Fibroblast of pulmonary artery (primary cell): ENCODE measurements at places on chromosomes 1 and 21.
A peak's percentile ranks its signal among the peaks of the same experiment; 100 is the strongest.

GRCh38 chr1:54212872-54213271 lies 12.9 kb downstream of the MRPL37 start:
- DNase-seq: no peak

DNA sequence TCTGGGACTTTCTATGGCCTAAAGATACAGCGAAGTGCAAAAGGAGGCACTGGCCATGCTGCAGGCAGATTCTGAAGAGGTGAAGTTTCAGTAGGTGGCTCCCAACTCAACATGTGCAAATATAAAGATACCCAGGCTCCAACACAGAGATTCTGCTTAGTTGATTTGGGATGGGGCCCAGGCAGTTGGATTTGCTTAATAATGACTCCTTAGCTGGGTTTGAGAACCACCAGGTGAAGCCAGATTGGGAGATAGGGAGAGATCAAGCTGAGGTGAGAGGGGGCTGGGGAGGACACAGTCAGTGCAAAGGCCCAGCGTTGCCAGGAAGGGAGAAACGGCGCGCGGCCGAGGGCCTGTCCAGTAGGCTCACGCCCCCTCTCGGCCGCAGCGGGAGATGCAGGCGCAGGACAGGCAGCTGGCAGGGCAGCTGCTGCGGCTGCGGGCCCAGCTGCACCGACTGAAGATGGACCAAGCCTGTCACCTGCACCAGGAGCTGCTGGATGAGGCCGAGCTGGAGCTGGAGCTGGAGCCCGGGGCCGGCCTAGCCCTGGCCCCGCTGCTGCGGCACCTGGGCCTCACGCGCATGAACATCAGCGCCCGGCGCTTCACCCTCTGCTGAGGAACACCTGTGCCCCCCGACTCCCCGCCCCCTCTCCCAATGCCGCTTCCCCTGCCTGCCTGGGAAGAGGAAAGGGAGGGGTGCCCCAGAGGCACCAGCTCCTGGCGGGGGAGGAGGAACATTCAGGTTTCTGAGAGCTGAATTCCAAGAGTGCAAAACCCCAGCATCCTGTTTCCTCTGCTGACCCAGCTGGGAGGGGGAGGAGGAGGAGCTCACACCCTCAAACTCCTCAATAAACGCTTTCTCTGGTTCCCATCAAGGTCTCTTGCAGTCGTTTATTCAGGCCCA lies 1.2 kb downstream of the FAM167B start:
- peak; percentile 73 for DNase-seq

- no peak for DNase-seq
Measured at GRCh38 chr1:67018574-67018973, 35.4 kb downstream of the SLC35D1 start.

- DNase-seq: no peak
Measured at GRCh38 chr1:194442901-194443575, 1256.6 kb upstream of the B3GALT2 start.

DNA sequence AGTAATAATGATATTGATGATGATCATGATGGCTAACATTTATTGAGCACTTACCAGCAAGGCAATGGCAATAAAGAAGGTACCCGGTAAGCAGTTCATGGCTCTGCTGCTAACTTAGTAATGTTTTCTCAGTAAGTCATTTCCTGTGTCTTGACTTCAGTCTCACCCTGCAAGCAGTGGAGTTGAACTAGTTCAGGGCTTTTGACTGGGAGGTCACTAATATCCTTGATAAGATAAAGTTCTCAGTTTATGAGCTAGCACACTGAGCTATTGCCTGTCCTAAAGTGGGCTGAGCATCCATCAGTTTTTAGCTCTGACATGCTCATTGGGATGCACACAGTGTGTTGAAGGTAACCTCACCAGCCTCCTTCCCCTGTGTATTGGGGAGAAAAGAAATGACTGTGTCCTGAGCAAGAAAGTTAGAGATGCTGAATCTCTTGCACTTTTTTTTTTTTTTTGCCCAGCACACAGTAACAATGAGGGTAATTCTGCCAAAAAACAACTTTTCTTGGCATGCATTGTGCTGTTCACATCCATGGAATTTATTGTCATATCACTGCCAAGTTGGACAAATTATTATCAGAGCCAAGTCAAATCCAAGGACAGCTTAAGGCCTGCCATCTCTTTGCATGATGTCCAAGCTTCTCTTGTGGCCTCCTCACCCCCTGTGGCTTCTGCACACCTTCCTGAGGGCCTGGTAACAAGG lies 55.5 kb upstream of the GADD45A start:
- DNase-seq: peak; percentile 89

GRCh38 chr1:171219346-171220080 lies 28.8 kb upstream of the FMO1 start:
- DNase-seq: peak; percentile 75

DNA sequence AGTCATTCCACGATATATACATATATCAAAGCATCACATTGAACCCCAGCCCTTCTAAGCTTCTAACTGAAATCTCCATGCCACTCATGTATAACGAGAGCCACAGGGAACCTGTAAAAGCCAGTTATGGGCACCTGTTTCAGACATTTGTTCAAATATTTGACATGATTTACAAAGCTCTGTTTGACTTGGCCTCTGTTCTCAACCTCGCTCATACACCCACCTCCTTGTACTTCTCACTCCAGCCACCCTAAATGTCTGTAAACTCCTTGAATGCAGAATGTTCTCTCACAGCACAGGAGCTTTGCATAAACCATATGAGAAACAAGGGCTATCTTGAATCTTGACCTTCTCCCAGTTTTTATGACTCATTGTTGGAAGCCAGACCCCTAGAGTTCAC lies 36.9 kb upstream of the CD2 start:
- DNase-seq: no peak

- DNase-seq: no peak
Measured at GRCh38 chr1:9655836-9656235, 4.3 kb downstream of the PIK3CD start.

DNA sequence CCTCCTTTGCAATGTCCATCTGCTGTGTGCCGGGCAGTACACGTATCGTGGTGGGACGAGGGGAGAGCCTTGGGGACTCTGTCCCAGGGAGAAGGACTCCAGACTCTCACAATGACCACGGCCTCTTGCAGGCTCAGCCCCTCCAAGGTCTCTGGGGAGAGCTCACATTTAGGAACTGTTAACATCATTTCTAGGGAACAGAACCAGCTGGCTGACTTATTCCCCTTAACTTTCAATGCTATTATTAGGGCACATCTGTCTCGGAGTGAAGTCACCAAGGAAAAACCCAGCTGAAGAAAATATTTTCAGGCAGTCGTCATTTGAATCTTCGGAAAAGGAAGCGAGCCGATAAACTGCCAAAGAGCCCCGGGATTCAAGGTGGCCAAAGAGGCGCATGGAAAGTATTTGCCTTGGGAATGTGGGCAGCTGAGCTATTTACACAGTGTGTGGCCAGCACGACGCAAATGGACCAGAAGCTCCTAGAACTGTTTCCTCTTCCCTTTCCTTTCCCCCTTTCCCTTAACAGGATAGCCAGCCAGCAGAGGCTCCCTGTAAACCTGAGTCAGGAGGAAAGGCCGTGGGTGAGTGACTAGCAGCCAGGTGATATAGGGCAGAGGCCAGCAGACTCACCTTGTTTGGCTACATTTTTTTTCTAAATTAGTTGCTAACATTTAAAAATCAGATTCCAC lies 74.5 kb downstream of the ITPKB start:
- peak; percentile 93 for DNase-seq

GRCh38 chr1:207830788-207831187 lies 78.9 kb downstream of the CD46 start:
- DNase-seq: no peak

- no peak for DNase-seq
Measured at GRCh38 chr1:236951672-236952071, 52.6 kb downstream of the MT1HL1 start.

DNA sequence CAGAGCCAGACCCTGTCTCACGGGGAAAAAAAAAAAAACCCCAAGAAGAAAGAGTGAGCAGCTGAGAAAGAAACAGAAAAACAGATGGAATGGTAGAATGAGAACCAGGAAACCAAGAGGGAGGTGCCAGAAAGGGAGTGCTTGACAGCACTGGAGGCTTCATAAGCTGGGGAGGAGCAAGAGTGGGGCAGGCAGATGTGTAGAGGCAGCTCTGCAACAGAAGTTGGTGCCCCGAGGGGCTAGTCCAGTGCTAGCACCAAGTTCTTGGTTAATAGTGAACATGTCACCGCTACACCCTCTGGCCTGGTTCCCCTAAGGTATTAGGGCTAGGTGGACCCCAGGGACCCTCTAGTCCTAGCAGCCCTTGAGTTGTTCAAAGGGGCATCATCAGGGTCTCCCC lies 98.0 kb downstream of the TGFBR3 start:
- DNase-seq: no peak

GRCh38 chr1:161494091-161494735 lies 11.0 kb upstream of the FCGR2A start:
- DNase-seq: peak; percentile 34

- DNase-seq: peak; percentile 16
Measured at GRCh38 chr1:7454052-7454815, 316.9 kb upstream of the VAMP3 start.

GRCh38 chr1:209554761-209555611 lies 28.5 kb upstream of the CAMK1G start:
- no peak for DNase-seq

DNA sequence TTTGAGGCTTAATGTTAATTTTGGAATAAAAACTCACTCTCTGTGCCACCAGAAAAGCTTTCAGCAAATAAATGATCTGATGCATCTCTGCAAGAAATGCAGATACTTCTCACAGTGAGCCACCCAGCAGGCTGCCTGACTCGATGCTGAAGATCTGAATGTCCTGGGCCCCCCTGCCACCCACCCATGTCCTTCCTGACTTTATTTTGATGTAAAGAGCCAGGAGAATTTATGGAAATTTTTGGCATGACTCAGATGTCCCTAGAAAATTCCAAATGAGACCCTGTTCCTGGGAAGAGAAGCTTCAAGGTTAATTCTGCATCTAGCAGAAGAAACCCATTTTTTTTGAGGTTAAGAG lies 62.8 kb upstream of the COA6 start:
- no peak for DNase-seq

- DNase-seq: no peak
Measured at GRCh38 chr1:38533772-38534472, 325.6 kb downstream of the RRAGC start.

- peak; percentile 3 for DNase-seq
Measured at GRCh38 chr1:220067269-220068204, 21.2 kb upstream of the EPRS1 start.

DNA sequence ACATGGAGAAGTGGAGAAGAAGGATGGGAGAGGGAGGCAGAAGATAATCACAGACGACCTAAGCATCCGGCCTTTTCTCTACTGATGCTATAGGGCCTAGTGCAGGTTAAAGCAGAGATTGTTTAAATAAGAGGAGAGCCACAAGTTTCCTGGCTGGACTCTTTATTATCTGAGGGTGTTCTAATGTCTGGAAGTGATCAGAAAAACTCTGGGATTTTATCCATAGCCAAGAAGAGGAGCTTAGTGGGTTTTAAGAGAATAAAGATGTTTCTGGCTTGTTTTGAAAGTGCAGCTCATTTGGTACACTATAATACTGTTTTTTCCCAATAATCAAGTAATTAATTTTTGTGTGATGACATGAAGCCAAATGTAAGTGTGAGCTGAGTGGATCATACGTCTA lies 419.0 kb downstream of the PTBP2 start:
- no peak for DNase-seq

GRCh38 chr1:6188466-6188865 lies 8.3 kb upstream of the CHD5 start:
- DNase-seq: no peak

GRCh38 chr1:154270833-154271232 lies 1.6 kb upstream of the HAX1 start:
- DNase-seq: no peak

GRCh38 chr1:17403081-17403480 lies 31.1 kb downstream of the PADI6 start:
- DNase-seq: no peak

GRCh38 chr1:161260376-161261260 lies 2.1 kb downstream of the PCP4L1 start:
- DNase-seq: no peak

DNA sequence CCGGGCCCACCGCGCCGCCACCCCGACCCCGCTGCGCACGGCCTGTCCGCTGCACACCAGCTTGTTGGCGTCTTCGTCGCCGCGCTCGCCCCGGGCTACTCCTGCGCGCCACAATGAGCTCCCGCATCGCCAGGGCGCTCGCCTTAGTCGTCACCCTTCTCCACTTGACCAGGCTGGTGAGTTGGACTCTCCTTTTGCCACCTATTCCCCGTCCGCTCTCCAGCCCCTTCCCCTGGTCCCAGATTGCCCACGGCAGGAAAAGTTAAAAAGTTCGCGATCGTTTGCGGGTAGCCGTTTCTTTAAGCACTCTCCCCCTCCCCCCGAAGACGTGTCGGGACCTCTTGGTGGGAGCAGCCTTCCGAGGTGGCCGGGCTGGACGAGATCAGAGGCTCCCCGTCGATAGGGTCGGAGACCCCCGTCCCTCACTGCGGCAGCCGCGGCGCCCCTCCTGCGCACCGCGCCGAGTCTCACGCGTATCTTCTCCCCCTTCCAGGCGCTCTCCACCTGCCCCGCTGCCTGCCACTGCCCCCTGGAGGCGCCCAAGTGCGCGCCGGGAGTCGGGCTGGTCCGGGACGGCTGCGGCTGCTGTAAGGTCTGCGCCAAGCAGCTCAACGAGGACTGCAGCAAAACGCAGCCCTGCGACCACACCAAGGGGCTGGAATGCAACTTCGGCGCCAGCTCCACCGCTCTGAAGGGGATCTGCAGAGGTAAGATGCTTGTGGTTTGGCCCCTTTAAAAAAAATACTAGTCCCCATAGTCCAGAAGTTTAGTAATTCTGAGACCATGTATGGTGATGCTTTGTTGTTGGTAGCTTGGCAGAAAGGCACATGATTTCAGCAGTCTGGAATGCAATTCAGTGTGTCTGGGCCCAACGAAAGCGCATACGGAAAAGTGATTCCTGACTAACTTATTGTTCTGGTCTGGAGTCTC lies 576 bp downstream of the CCN1 start:
- DNase-seq: peak; percentile 89

DNA sequence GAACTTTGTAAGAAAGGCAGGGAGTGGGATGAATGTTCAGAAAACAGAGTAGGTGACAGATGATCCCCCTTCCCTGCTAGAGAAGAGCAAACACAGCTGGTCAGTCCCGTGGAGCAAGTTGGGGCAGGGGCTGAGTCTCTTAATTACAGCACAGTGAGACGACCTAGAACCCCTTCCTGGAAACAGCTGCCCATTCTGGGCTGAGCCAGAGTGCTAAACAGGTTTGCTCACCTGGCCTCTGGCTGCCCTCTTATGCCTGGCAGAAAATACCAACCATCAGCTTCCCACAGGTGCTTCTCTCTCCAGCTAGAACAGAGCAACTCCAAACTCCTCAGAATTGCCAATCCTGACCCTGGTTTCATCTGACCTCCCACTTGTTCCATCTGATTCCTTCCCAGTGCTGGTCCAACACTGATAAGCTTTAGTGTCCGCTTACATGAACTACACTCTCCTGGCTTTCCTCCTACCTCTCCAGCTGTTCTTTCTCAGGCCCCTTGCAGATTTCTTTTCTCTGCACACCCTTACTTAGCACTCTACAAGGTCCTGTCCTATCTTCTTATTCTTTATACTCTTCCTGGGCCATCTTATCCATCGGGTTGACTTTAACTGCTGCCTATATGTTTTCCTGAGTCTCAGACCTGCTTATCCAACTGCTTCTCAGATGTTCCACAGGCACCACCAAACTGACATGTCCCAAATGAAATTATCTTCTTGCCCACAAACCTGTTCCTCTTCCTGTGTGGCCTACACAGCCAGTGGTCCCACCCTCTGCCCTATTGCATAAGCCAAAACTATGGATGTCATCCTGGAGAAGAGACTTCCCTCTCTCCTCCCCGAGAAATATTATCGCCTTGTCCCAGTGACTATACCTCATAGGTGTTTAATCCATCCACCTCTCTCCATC lies 22.6 kb upstream of the COL9A2 start:
- DNase-seq: no peak

GRCh38 chr1:208369045-208369444 lies 124.9 kb upstream of the PLXNA2 start:
- DNase-seq: no peak

GRCh38 chr21:46287541-46287940 lies 1.4 kb downstream of the YBEY start:
- no peak for DNase-seq
